Calu3 (cell line): ENCODE measurements at places on chromosomes 11 and 22. TPM values are rescaled to one million over a fixed set of nuclear protein-coding genes. Genes with fewer than 3 reads are reported as not detected.

- H3K27ac ChIP-seq, result peak overlapping the region; percentile 83
- H3K4me3 ChIP-seq, result peak overlapping the region; percentile 93
- peaks cover 28% of the 10 kb centered on the region for H3K4me1 ChIP-seq
- H3K27me3 ChIP-seq, result no peaks in the 10 kb centered on the region
- peaks cover 25% of the 10 kb centered on the region for H3K36me3 ChIP-seq
Measured at GRCh38 chr11:76380159-76380976, 564 bp downstream of the THAP12 start.

GRCh38 chr11:66100272-66101065 is 30.4 kb downstream of the PACS1 start:
- H3K27me3 ChIP-seq, result no peaks in the 10 kb centered on the region
- no peak for DNase-seq
- H3K36me3 ChIP-seq, result no peaks in the 10 kb centered on the region
- H3K27ac ChIP-seq, result no peak overlapping the region
- H3K4me3 ChIP-seq, result no peak overlapping the region

- DNase-seq, result no peak
- no peak overlapping the region for H3K4me3 ChIP-seq
- no peak overlapping the region for H3K27ac ChIP-seq
- H3K36me3 ChIP-seq, result no peaks in the 10 kb centered on the region
Measured at GRCh38 chr11:82465481-82465880, 268.2 kb downstream of the FAM181B start.

DNA sequence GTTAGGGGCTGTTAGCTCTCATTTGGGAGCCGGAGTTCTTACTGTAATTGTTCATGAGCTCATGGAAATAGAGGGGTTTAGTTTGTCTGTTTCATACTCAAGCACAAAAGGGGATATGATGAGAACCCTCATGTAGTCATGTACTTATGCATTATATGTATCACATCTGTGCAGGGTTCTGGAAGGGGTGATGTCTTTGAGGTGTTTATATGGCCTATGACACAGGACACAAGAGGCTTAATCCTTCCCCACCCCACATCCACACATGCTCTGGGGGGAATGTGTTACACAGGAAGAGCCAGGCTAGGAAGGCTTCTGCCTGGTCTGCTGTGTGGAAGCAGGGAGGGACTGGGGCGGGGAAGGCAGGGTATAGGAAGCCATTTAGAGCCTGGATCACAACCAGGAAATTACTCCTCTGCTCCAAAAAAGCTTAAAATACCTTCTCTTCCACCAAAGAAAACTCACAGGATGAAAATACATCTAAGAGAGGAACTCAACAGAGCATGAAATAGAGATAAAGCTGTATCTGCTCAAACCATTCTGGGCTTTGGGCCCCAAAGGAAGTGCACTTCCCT is 316.1 kb downstream of the TMEM135 start:
- no peaks in the 10 kb centered on the region for H3K4me1 ChIP-seq
- H3K36me3 ChIP-seq, result no peaks in the 10 kb centered on the region
- DNase-seq, result no peak
- no peaks in the 10 kb centered on the region for H3K27me3 ChIP-seq
- H3K4me3 ChIP-seq, result no peak overlapping the region
- no peak overlapping the region for H3K27ac ChIP-seq

DNA sequence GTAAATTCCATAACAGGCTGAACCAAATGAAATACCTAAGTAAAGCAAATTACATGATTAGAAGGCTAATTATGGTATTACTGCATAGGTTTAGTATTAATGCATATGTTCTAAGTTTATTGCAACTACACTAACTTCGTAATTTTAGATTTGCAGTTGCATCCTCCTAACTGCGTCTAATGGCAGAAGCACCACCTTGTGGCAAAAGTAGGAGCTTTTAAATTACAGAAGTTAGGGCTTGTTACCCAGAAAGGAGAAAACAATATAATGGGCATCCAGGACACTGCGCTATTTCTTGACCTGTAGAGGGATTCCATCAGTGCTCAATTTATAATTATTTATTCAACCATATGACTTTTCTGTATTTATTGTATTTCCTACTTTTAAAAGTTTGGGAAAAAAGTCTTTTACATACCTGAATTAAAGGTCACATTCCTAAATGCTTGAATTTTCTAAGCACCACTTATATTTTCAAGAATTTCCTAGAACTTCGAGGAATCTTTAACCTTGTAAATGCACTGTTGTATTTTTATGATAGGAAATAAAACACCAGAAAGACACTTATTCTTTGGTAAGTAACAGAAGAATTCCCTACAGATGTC is 16.3 kb upstream of the GPR83 start:
- H3K4me3 ChIP-seq, result no peak overlapping the region
- H3K36me3 ChIP-seq, result no peaks in the 10 kb centered on the region
- no peak for DNase-seq
- H3K27me3 ChIP-seq, result no peaks in the 10 kb centered on the region
- H3K27ac ChIP-seq, result no peak overlapping the region

- H3K27me3 ChIP-seq, result no peaks in the 10 kb centered on the region
- H3K4me3 ChIP-seq, result no peak overlapping the region
- DNase-seq, result no peak
Measured at GRCh38 chr11:5285703-5286340, 15.9 kb downstream of the OR51B4 start.

- no peaks in the 10 kb centered on the region for H3K4me1 ChIP-seq
- DNase-seq, result no peak
Measured at GRCh38 chr11:126753990-126754389, 246.6 kb downstream of the KIRREL3 start.

GRCh38 chr22:22908495-22908861 is 20.9 kb downstream of the IGLL5 start:
- no peaks in the 10 kb centered on the region for H3K36me3 ChIP-seq
- DNase-seq, result no peak
- H3K27me3 ChIP-seq, result peaks cover 96% of the 10 kb centered on the region
- H3K27ac ChIP-seq, result no peak overlapping the region

GRCh38 chr11:65934014-65934413 is 11.3 kb upstream of the TSGA10IP start:
- DNase-seq, result no peak
- peaks cover 4% of the 10 kb centered on the region for H3K36me3 ChIP-seq
- no peak overlapping the region for H3K27ac ChIP-seq
- peaks cover 15% of the 10 kb centered on the region for H3K27me3 ChIP-seq
- H3K4me1 ChIP-seq, result no peaks in the 10 kb centered on the region
- no peak overlapping the region for H3K4me3 ChIP-seq

- no peak for DNase-seq
- peaks cover 30% of the 10 kb centered on the region for H3K36me3 ChIP-seq
- no peak overlapping the region for H3K4me3 ChIP-seq
- peaks cover 7% of the 10 kb centered on the region for H3K4me1 ChIP-seq
- H3K27me3 ChIP-seq, result no peaks in the 10 kb centered on the region
Measured at GRCh38 chr11:117175104-117175503, 3.4 kb upstream of the SIDT2 start.

- no peak overlapping the region for H3K4me3 ChIP-seq
- no peak overlapping the region for H3K27ac ChIP-seq
- no peak for DNase-seq
Measured at GRCh38 chr11:5304046-5304445, 2.3 kb upstream of the OR51B4 start.

- no peak overlapping the region for H3K27ac ChIP-seq
- H3K4me3 ChIP-seq, result no peak overlapping the region
- no peak for DNase-seq
- H3K36me3 ChIP-seq, result no peaks in the 10 kb centered on the region
- no peaks in the 10 kb centered on the region for H3K27me3 ChIP-seq
Measured at GRCh38 chr11:45994371-45995341, 72.2 kb downstream of the LARGE2 start.

DNA sequence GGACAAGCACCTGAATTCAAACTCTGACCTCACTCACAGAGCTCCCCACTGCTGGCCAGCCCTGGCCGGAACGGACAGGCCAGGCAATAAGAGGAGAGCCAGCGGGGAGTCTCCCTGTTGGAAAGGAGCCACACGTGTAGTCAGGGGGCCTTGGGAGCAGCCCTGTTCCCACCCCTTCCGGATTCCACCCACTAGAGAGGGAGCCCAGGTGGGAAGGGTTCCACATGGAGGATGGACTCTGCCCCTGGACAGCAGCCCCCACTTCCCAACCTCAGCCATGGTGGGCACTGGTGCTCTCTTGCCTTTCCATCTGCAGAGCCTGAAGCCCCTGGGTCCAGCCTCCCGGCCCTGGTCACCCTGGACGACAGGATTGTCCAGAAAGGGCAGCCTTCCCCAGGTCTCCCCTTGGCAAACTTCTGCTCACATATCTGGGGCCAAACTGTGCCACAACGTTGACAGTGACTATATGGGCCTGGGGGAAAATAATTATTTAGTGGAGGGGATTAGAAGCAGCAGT is 7.5 kb upstream of the APOBEC3A start:
- peaks cover 46% of the 10 kb centered on the region for H3K4me1 ChIP-seq
- H3K36me3 ChIP-seq, result no peaks in the 10 kb centered on the region
- no peak overlapping the region for H3K4me3 ChIP-seq

GRCh38 chr22:32309585-32310251 is 47.9 kb upstream of the RFPL3 start:
- H3K27ac ChIP-seq, result no peak overlapping the region
- no peaks in the 10 kb centered on the region for H3K36me3 ChIP-seq
- H3K4me3 ChIP-seq, result no peak overlapping the region
- no peak for DNase-seq

GRCh38 chr11:21119411-21119810 is 450.0 kb downstream of the NELL1 start:
- H3K27me3 ChIP-seq, result no peaks in the 10 kb centered on the region
- H3K4me1 ChIP-seq, result no peaks in the 10 kb centered on the region
- H3K36me3 ChIP-seq, result no peaks in the 10 kb centered on the region

The KCNJ1 gene
- 0.17 TPM in 1 of 2 replicates, not detected in the other for total RNA-seq

The MAP6 gene
- total RNA-seq, result not detected in 2 replicates

The CABP4 gene
- total RNA-seq, result 24.8 and 25.4 TPM in 2 replicates

The FAM181B gene
- total RNA-seq, result 0.09 TPM in 1 of 2 replicates, not detected in the other

The BATF2 gene
- total RNA-seq, result 4.5 and 11.3 TPM in 2 replicates

The TRIM51 gene
- total RNA-seq, result not detected in 2 replicates

The PCSK7 gene
- 44.3 and 49.2 TPM in 2 replicates for total RNA-seq

The ZFPL1 gene
- total RNA-seq, result 47.6 and 48.0 TPM in 2 replicates

The SLC25A18 gene
- 0.28 and 0.95 TPM in 2 replicates for total RNA-seq

The OLFML1 gene
- not detected in 2 replicates for total RNA-seq

The OR8D4 gene
- total RNA-seq, result not detected in 2 replicates

The STX5 gene
- 38.3 and 39.2 TPM in 2 replicates for total RNA-seq

The TNNI2 gene
- 1.3 and 1.4 TPM in 2 replicates for total RNA-seq

The KCNJ11 gene
- 2.4 and 2.9 TPM in 2 replicates for total RNA-seq

The TEX54 gene
- not detected in 2 replicates for total RNA-seq

The UBXN1 gene
- total RNA-seq, result 91.9 and 98.7 TPM in 2 replicates

The TPH1 gene
- 0.24 and 0.34 TPM in 2 replicates for total RNA-seq
